ENCODE measurements at places on chromosomes 7 and 10.

DNA sequence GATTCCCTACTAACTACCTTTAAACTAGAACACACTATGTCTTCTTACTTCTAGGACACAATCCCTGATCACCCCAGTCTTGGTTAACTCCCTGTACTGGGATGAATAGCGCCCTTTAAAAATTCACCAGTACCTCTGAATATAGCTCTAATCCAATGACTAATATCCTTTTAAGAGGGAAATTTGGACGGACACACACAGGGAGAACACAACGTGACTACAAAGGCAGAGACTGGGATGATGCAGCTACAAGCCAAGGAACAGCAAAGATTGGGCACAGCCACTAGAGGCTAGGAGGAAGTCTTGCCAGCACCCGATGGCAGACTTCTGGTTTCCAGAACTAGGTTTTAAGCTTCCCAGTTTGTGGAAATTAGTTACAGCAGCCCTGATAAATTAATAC is 81.4 kb downstream of the MALSU1 start:
- H3K4me3 ChIP-seq = no peak overlapping the region
- H3K4me1 ChIP-seq = 0 out of 2 replicates have a peak, but pooled peaks cover 3% of the 10 kb centered on the region
- no peak overlapping the region for H3K27ac ChIP-seq
- no peaks in the 10 kb centered on the region for H3K36me3 ChIP-seq
- H3K27me3 ChIP-seq = no peaks in the 10 kb centered on the region

GRCh38 chr10:16381083-16381482 is 55.7 kb upstream of the PTER start:
- no peaks in the 10 kb centered on the region for H3K4me1 ChIP-seq
- H3K36me3 ChIP-seq = no peaks in the 10 kb centered on the region
- no peak overlapping the region for H3K4me3 ChIP-seq
- no peaks in the 10 kb centered on the region for H3K27me3 ChIP-seq
- no peak for DNase-seq
- no peak overlapping the region for H3K27ac ChIP-seq

GRCh38 chr10:12194752-12195271 is 879 bp downstream of the NUDT5 start:
- H3K4me3 ChIP-seq = peak overlapping the region; percentile 100
- no peaks in the 10 kb centered on the region for H3K27me3 ChIP-seq
- 0 out of 2 replicates have a peak, but pooled peaks cover 5% of the 10 kb centered on the region for H3K36me3 ChIP-seq
- H3K4me1 ChIP-seq = peaks cover 5% of the 10 kb centered on the region
- H3K27ac ChIP-seq = peak overlapping the region; percentile 74

GRCh38 chr7:114931656-114932011 is 9.7 kb downstream of the MDFIC start:
- H3K27ac ChIP-seq = peak overlapping the region; percentile 95
- DNase-seq = peak; percentile 96
- H3K4me1 ChIP-seq = peaks cover 65% of the 10 kb centered on the region

- H3K27ac ChIP-seq = no peak overlapping the region
- H3K27me3 ChIP-seq = no peaks in the 10 kb centered on the region
- H3K4me3 ChIP-seq = no peak overlapping the region
- no peaks in the 10 kb centered on the region for H3K36me3 ChIP-seq
- no peak for DNase-seq
Observed at GRCh38 chr10:91627344-91628102, 5.3 kb downstream of the PPP1R3C start.

- H3K4me3 ChIP-seq = no peak overlapping the region
- DNase-seq = no peak
- H3K4me1 ChIP-seq = no peaks in the 10 kb centered on the region
- no peaks in the 10 kb centered on the region for H3K27me3 ChIP-seq
Observed at GRCh38 chr10:116753759-116754158, 11.4 kb upstream of the HSPA12A start.

DNA sequence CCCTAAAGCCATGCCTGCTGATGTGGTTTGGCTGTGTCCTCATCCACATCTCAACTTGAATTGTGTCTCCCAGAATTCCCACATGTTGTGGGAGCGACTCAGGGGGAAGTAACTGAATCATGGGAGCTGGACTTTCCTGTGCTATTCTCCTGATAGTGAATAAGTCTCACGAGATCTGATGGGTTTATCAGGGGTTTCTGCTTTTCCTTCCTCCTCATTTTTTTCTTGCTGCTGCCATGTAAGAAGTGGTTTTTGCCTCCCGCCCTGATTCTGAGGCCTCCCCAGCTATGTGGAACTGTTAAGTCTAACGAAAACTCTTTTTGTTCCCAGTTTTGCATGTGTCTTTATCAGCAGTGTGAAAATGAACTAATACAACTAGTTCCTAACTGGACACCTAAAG is 11.8 kb downstream of the MACROH2A2 start:
- no peaks in the 10 kb centered on the region for H3K36me3 ChIP-seq
- DNase-seq = no peak
- H3K27ac ChIP-seq = no peak overlapping the region
- no peak overlapping the region for H3K4me3 ChIP-seq
- H3K27me3 ChIP-seq = no peaks in the 10 kb centered on the region

- H3K4me1 ChIP-seq = no peaks in the 10 kb centered on the region
- no peak for DNase-seq
- no peaks in the 10 kb centered on the region for H3K36me3 ChIP-seq
- no peak overlapping the region for H3K27ac ChIP-seq
- H3K27me3 ChIP-seq = no peaks in the 10 kb centered on the region
Observed at GRCh38 chr7:69246758-69247157, 351.5 kb upstream of the AUTS2 start.

GRCh38 chr7:13524076-13524475 is 465.4 kb downstream of the ETV1 start:
- H3K27ac ChIP-seq = no peak overlapping the region
- no peaks in the 10 kb centered on the region for H3K27me3 ChIP-seq
- H3K4me3 ChIP-seq = no peak overlapping the region
- H3K4me1 ChIP-seq = no peaks in the 10 kb centered on the region

DNA sequence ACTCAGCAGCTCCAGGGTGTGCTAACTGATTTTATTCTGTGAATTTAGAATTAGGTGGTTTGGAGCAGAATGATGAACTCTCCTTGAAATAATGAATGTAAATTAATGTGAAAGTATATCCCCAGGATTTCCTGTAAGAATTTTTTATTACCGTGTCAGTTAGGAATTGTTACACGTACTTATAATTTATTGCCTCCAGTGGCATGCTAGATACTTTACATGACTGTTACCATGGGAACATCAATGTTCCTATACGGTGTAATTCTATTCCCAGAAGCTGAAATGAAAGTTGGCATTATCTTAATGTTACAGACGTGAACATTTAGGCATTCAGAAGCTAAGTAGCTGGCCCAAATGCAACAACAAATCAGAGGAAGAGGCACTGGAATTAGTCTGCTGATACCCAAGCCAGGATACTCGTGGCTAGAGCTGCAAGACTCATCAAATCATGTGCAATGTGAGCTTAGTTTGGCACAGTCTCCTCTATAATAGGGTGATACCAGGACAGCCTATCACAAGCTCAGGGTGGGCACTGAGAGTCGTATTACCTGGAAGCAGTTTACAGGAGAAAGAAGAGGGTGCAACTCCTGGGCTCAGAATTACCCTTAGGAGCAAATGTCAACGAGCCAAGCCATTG is 30.0 kb upstream of the PRKAR2B start:
- no peak overlapping the region for H3K4me3 ChIP-seq
- H3K27me3 ChIP-seq = no peaks in the 10 kb centered on the region
- no peaks in the 10 kb centered on the region for H3K36me3 ChIP-seq
- no peak for DNase-seq
- H3K4me1 ChIP-seq = no peaks in the 10 kb centered on the region

GRCh38 chr7:81114633-81115032 is 195.8 kb upstream of the SEMA3C start:
- DNase-seq = no peak
- H3K27ac ChIP-seq = no peak overlapping the region
- H3K4me1 ChIP-seq = no peaks in the 10 kb centered on the region
- H3K4me3 ChIP-seq = no peak overlapping the region

- H3K27me3 ChIP-seq = peaks cover 29% of the 10 kb centered on the region
- no peak overlapping the region for H3K27ac ChIP-seq
- H3K4me3 ChIP-seq = no peak overlapping the region
- DNase-seq = no peak
- H3K36me3 ChIP-seq = no peaks in the 10 kb centered on the region
Observed at GRCh38 chr10:128286762-128287500, 160.7 kb upstream of the MKI67 start.

DNA sequence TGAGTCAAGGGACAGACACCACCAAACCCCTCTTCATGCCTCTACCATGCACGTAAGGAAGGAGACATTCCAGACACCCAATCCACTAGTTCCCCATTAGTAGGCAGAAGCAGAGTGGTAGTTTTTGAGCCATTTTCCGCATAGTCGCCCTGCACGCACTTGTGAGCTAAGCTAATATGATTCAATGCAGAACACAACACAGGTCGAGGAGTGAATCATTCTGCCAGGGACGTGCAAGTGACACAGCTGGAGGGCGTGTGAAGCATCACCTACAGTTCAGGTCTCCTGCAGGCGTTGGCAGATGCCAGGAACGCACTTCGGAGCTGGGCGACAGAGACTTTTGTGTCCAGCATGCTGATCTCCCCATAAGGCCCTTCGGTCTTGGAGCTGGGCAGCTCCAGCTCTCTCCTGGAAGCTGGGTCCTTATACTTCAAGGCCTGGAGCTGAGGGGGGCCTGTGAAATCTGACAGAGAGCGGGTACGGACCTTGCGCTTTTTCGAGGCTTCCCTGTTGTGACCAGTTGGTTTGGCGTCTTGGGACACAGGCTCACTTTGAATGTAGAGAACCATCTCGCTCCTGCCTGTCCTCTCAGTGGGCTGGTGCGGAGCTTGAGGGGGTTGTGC is 102.4 kb downstream of the SVIL start:
- H3K36me3 ChIP-seq = no peaks in the 10 kb centered on the region
- H3K27ac ChIP-seq = no peak overlapping the region
- no peaks in the 10 kb centered on the region for H3K4me1 ChIP-seq

- DNase-seq = no peak
- no peaks in the 10 kb centered on the region for H3K36me3 ChIP-seq
- no peak overlapping the region for H3K27ac ChIP-seq
- no peaks in the 10 kb centered on the region for H3K27me3 ChIP-seq
- H3K4me3 ChIP-seq = no peak overlapping the region
Observed at GRCh38 chr7:99368750-99369389, 5.7 kb upstream of the ARPC1B start.

GRCh38 chr7:138208864-138209263 is 132.6 kb downstream of the AKR1D1 start:
- H3K4me1 ChIP-seq = no peaks in the 10 kb centered on the region
- no peaks in the 10 kb centered on the region for H3K36me3 ChIP-seq
- H3K4me3 ChIP-seq = no peak overlapping the region
- no peak for DNase-seq

DNA sequence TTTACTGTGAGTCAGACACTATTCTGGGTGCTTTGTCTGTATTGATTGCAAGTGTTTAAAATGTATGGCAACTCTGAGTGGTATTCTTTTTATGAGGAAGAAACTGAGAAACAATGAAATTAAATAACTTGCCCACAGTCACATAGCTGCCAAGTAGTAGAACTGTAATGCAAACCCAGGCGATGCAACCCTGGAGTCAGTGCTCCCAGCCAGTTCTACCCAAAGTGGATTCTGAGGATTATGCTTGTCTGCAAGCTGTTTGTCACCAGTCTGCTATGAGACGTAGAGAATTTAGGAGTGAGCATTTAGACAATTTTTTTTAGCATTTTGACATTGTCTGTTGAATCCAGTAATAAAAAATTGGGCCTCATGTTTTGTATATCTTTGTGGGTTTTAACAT is 306.0 kb upstream of the LRGUK start:
- no peak overlapping the region for H3K4me3 ChIP-seq
- DNase-seq = no peak
- no peaks in the 10 kb centered on the region for H3K4me1 ChIP-seq
- no peaks in the 10 kb centered on the region for H3K36me3 ChIP-seq
- H3K27me3 ChIP-seq = no peaks in the 10 kb centered on the region

DNA sequence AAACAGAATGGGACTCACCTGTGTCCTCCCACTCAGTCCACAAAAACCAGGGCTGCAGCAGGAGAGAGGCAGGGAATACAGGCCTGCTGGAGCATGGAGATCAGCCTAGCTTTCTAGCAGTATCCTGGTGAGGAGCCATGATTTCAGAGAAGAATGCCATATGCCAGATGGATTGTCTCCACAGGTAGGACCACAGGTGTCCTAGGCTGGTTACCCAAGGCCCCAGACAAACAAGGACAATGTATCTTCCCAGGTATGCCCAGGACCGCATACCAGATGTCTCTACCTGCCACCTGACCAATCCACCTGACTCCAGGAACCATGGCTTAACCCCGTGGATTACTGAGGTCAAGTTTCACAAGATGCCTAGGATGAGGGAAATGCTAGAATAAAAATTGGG is 295.4 kb upstream of the NPSR1 start:
- no peaks in the 10 kb centered on the region for H3K27me3 ChIP-seq
- no peak overlapping the region for H3K27ac ChIP-seq
- no peak for DNase-seq
- H3K4me3 ChIP-seq = no peak overlapping the region
- H3K4me1 ChIP-seq = no peaks in the 10 kb centered on the region

GRCh38 chr7:131004371-131004770 is 270.4 kb upstream of the KLF14 start:
- H3K36me3 ChIP-seq = peaks cover 4% of the 10 kb centered on the region
- no peak overlapping the region for H3K4me3 ChIP-seq
- H3K27ac ChIP-seq = no peak overlapping the region
- DNase-seq = no peak
- no peaks in the 10 kb centered on the region for H3K4me1 ChIP-seq
- H3K27me3 ChIP-seq = no peaks in the 10 kb centered on the region

- no peak overlapping the region for H3K27ac ChIP-seq
- H3K4me1 ChIP-seq = no peaks in the 10 kb centered on the region
- no peak overlapping the region for H3K4me3 ChIP-seq
- H3K36me3 ChIP-seq = no peaks in the 10 kb centered on the region
Observed at GRCh38 chr7:130337410-130337971, 7.1 kb upstream of the CPA5 start.

DNA sequence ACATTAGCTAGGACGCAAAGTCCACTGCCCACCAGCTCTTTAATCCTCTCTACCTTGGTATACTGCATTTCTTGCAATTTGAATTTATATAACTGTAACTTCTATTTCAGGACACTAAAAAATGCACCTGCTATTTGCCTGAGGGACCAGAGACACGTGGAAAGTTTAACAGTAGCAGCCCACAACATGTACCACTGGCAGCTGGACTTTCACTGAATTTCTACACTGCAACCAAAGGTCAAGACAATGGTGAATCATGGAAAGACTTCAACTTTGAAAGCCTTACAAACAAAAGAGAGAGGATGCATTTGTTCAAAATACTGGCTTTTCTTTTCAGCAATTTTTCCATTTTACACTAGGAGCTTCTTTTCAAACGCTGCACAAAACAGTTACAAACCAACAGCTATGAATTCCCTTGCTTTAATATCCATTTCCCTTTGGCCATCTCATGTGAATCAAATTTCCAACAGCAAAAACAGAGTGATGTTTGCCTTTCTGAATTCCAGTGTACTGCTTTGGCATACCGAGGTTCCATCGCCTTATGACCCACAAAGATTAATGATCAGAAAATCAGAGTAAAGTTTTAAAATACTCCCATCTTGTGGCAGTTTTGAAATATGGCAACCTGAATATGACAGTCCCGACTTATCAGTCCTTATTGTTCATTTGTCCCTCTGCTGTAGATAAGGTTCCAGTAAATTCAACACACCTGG is 29.9 kb upstream of the HNRNPH3 start:
- H3K27me3 ChIP-seq = no peaks in the 10 kb centered on the region
- no peak overlapping the region for H3K27ac ChIP-seq
- H3K4me1 ChIP-seq = peaks cover 13% of the 10 kb centered on the region

Measured in MM.1S (cell line).